Activated T-helper 2 cell treated with anti-CD3 and anti-CD28 coated beads, Interferon-gamma antibody, Interleukin-2, Interleukin-4, amounts not matched to agents 10 μg/mL and 5 μg/mL and 100 μg/mL, durations not matched to agents 14 hours and 24 hours and 36 hours (primary cell): ENCODE measurements at places on chromosomes 7 and 10.

DNA sequence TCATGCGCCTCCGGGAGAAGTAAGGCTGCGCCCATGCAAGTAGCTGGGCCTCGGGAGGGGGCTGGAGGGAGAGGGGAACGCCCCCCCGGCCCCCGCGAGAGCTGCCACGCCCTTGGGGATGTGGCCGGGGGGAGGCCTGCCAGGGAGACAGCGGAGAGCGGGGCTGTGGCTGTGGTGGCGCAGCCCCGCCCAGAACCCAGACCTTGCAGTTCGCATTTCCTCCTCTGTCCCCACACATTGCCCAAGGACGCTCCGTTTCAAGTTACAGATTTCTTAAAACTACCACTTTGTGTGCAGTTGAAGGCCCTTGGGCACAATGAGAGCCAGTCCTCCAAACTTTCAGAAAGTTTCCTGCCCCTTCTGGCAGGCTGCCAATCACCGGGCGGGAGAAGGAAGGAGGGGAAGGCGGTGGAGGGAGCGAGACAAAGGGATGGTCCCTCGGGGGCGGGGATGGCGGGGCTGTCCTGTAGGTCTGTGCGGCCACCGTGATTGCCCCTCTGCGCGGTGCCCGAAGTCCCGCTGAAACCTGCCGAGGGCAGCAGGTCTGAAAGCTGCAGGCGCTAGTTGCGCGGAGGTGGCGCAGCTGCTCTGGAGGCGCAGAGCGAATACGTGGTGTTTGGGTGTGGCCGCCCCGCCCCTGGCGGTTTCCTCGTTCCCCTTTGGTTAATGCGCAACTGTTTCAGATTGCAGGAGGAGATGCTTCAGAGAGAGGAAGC, 2.1 kb downstream of the VIM start:
- peak; percentile 90 for DNase-seq

- no peak for DNase-seq
Observed at GRCh38 chr7:124689931-124690330, 75.7 kb downstream of the GPR37 start.

DNA sequence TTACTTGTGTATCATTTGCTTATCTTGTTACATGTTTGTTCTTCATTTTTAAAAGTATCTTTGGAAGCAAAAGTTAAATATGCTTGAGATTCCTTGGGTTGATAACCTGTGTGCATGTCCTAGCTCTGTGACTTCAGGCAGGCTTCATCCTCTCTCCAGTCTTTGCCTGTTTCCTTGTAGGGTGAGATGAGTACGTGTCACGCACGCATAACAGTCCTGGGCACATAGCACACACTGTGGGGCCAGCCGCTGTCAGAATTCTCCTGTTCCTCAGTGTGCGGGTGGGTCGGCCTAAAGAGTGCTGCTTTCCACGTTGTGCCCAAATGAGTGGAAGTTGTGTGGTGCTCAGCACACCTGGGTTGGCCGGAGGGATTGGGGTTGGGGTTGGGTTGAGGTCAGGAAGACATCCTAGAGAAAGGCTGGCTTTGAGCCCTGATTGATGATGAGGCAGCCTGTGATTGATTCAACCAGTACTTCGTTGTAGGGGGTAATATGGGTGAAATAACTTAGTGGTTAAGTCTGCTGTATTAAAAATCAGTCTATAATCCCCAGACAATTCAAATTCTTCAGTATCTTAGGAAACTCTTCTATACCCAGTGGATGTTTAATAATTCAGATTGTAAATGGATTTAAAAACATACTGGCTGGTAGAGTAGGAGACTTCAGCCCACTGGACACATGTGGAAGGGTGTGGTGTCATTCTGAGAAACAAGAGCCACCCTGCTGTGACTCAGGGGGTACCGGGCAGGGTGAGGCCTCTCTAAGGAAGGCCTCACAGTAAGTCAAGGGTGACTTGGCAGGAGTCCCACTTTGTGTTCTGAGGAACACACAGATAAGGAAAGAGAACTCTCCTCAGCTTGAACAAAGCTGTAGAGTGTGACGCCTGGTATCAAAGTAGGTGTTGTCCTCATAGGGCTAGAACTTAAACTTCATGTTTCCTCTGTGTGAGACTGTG, 54.8 kb downstream of the DAGLB start:
- DNase-seq: no peak

DNA sequence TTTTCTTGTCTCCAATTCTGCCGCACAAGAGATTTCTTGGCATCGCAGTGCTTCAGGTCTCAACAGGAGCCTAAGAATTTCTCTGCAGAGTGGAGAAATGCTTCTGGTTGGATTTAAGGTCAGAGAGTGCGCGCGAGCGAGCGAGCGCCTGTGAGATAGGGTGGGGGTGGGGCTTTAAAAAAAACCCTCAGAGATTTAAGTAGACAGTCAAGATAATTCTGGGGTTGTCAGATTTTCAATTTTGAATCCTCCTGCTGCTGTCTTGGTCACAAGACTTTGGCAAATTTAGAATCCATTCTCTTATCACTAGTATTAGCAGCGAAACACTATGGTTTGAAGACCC, 49.7 kb downstream of the CPEB3 start:
- DNase-seq: no peak

- DNase-seq: no peak
Observed at GRCh38 chr7:1662101-1662500, 8.0 kb upstream of the ELFN1 start.

- DNase-seq: no peak
Observed at GRCh38 chr7:157401567-157402387, 65.0 kb downstream of the DNAJB6 start.

GRCh38 chr10:131646551-131647525, 254.0 kb upstream of the PPP2R2D start:
- DNase-seq: no peak

- DNase-seq: no peak
Observed at GRCh38 chr7:50661345-50662040, 96.3 kb upstream of the DDC start.

- no peak for DNase-seq
Observed at GRCh38 chr10:102642736-102643335, 1.4 kb upstream of the TRIM8 start.

GRCh38 chr7:22589641-22590201, 89.7 kb upstream of the STEAP1B start:
- no peak for DNase-seq

- DNase-seq: no peak
Observed at GRCh38 chr10:51617576-51618235, 81.7 kb downstream of the CSTF2T start.

DNA sequence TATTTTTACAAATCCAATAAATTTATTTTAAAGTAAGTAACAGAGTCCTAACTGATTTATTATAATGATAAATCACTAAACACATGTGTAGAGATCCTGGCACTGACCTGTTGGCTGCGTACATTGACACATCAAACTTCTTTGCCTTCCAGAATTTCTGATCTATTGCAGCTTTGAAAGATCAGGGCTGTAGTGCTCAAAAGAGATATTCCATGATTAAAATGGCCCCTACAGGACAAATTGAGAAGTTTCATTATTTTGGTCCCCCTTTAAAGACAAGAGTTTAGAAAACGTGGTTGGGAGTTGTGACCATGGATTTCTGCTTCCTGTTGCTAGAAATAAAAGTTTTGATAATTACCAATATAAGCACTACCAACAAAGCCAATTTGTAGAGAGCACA, 87.7 kb upstream of the PDK4 start:
- DNase-seq: no peak

- no peak for DNase-seq
Observed at GRCh38 chr10:35890676-35891495, 248.8 kb upstream of the FZD8 start.

- DNase-seq: no peak
Observed at GRCh38 chr7:140685407-140686087, 11.0 kb upstream of the NDUFB2 start.

GRCh38 chr7:322111-322671, 32.2 kb downstream of the FOXL3 start:
- DNase-seq: peak; percentile 66

DNA sequence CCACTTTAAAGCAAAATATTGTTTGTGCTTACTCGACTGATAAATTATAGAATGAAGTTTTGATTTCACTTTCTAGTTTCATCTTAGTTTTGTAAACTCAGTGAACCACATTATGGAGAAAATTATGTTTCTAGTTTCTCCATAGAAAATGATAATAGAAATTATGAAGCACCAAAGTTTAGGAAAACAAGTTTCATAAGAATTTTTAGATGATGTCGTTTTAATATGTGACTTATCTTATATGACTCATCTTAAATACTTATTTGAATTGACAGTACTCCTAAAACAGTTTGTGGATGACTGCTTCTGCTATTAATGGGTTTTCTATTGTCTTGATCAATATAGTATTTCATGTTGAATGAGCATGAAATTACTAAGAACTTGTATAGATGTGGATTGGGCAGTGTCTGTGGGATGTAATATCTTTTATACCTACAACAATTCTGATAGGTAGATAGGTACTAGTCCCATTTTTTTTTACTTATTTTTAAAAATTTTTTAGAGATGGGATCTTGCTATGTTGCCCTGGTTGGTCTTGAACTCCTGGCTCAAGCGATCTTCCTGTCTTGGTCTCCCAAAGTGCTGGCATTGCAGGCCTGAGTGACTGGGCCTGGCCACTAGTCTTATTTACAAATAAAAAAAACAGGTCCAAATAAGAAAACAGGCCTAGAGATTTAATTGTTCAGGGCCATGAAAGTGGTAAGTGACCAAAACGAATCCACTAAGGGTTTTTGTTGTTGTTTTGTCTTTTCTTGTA, 3.7 kb downstream of the HBP1 start:
- DNase-seq: no peak

- DNase-seq: no peak
Observed at GRCh38 chr10:83909001-83909400, 230.3 kb upstream of the GHITM start.

DNA sequence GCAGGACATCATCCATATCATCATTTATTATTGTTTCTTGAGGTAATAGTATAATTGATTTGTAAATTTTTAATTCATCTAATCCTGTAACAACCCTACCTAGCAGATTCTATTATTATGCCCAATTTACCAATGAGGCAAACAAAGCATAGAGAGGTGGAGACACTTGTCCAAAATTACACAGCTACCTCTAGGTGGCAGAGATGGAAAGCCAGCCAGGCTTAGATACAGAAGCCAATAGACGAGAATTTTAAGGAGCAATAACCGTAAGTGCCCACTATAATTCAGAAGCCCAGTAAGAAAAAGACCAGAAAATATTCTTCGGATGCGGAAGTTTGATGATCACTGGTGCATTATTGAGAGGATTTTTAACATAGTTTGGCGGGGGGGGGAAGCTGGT, 54.0 kb downstream of the ANK3 start:
- no peak for DNase-seq

DNA sequence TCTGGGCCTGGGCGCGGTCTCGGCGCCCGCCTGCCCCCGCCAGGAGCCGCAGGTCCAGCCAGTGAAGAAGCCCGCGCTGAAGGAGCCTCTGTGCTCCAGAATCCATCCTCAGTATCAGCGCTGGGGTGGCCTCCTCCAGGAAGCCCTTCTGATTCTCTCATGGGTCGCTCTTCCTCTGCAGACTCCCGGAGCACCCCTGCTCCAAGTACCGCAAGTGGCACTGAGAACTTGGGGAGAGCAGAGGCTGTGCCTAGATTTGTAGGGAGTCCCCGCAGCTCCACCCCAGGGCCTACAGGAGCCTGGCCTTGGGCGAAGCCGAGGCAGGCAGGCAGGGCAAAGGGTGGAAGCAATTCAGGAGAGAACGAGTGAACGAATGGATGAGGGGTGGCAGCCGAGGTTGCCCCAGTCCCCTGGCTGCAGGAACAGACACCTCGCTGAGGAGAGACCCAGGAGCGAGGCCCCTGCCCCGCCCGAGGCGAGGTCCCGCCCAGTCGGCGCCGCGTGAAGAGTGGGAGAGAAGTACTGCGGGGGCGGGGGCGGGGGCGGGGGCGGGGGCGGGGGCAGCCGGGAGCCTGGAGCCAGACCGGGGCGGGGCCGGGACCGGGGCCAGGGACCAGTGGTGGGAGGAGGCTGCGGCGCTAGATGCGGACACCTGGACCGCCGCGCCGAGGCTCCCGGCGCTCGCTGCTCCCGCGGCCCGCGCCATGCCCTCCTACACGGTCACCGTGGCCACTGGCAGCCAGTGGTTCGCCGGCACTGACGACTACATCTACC, at the start of gene ALOX5:
Gene ALOX5 (plus strand): TSS at position 641 of the 774 bp plus-strand sequence. CDS start 64 bp downstream, at position 705.
- peak; percentile 13 for DNase-seq

DNA sequence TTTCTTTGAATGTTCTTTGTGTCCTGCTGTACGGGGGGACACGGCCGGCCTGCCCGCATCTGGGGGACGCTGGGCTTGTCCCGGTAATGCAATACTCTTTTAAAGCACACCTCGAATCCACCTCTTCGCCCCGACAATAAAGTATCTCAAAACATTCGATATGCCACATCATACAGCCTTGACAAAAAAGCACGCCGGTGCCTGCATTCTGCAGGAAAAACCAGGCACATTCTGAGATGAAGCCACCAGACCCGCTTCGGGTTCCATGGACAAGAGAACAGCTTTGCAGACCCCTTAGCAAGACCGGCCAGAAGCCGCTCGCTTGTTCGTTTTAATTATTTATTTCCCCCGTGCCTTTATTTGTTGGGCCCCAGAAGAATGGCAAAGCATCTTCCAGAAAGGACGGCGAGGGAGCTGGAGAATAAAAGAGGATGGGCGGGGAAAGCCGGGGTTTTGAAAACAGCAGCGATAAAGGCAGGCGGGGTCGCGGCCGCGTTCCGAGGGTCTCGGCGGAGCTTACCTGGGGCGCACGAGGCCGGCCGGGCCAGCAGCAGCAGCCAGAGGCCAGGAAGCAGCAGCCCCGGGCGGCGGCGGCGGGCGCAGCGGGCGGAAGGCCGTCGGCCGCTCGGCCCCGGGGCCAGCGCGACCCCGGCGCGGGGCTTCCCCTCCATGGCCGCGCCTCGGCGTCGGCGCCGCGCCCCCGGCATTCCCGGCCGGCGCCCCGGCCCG, 462 bp downstream of the KIAA1549 start:
- DNase-seq: no peak

DNA sequence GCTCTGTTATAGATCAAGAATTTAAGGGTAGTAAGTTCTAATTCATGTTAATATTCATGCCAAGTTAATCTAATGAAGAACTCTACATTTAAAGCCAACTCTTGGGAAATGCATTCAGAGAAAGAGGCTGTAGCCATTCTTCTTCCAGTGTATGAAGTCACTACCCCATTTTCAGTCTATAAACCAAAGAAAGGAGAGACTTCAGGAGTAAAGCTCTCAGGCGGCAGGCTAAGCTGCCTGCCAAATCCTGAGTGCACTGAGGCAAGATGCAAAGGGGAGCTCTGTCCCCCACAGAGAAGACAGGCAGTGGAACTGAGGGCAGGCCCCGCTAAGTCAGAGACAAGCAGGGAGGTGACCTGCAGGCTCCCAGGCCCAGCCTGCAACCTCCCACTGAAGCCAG, 41.5 kb downstream of the SLIT1 start:
- no peak for DNase-seq

DNA sequence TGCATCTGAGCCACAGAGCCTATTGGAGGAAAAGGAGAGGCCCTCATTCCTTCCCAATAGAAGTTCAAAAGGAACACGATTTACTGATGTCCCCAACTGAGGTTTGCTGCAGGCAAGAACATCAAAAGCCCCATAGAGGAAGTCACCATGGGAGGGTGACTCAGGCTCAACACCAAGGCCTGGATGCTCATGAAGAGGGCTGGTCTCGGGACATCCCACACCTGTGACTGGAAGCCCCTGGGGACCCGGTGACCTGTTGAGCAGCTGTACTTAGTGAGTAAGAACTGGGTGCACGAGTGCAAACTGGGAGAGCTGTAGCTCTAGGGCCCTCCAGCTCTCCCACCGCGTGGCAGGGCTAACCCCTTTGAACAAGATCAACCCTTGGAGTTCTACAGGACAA, 38.0 kb downstream of the CYTH3 start:
- DNase-seq: no peak
